Activated T-cell treated with anti-CD3 and anti-CD28 coated beads for 4 hours (primary cell): ENCODE measurements at places on chromosomes 5 and 9.

- DNase-seq, result no peak
These were observed 13.0 kb downstream of the ELL2 start for GRCh38 chr5:95948631-95949030.

DNA sequence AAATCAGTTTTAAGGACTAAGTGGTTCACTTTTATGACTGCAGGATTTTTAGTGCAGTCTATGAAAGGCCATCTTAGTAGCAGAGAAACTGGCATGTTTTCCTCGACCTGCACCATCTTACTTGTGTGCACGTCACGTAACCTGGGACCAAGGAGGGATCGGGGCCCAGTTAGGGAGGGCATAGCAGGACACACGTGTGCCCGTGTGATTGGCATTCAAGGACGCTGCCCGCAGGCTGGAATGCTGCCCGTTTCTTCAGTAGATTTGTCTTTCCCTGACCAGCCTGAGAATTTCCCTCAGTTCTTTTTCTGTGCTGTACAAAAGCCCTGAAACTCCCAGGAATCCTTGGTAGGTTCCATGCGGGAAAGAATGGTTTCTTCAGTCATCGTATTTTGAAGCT, 196.3 kb downstream of the TRIO start:
- DNase-seq, result no peak

GRCh38 chr9:98071737-98072136, 15.2 kb downstream of the NANS start:
- DNase-seq, result no peak

DNA sequence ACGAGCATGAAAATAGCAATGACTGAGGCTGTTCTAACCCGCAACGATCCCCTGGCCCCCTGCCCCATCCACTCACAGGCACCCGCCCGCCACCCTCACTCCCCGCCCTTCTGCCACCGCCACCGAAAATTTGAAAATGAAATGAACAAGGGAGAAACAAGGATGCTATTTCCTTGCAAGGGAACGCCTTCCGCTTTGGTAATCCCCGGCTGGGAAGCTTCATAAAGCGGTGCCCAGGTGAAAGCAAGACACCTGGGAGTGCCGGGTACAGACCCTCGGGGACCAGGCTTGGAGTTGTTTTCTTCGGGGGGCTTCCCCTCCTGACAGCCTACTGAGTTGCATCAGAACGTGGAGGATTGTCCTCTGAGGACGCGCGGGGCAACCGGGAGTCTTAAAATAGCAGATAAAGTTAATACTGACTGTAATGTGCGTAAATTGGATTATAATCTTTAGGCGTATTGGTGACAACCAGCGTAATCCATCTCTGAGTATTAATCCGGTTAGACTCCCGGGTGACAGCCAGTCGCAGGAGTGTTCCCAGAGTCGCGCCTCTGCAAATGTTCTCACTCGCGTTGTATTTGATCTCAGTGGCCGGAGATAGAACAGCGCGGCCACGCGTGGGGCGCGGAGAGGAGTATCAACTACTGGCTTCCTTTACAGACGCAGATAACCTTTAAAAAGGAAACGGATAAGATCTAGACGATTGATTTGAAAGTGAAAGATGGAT, 885 bp upstream of the MLLT3 start:
- peak; percentile 45 for DNase-seq

DNA sequence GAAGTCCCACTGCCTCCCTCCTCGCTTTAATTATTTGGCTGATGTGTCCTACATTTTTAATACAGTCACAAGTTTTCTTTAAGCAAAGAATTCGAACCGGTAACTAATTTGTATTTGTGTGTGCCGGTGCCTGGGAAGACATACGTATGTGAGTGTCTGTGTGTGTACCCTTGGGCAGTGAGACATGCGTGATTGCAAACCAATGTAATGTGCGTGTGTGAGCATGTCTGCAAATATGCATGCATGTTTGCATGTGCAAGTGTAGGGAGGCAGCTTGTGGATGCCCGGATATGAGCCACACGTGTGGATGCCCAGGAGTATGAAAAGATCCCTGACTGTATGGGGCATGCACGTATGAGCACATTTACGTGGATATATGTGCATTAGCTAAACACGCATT, 44.4 kb upstream of the NEK6 start:
- DNase-seq, result no peak

DNA sequence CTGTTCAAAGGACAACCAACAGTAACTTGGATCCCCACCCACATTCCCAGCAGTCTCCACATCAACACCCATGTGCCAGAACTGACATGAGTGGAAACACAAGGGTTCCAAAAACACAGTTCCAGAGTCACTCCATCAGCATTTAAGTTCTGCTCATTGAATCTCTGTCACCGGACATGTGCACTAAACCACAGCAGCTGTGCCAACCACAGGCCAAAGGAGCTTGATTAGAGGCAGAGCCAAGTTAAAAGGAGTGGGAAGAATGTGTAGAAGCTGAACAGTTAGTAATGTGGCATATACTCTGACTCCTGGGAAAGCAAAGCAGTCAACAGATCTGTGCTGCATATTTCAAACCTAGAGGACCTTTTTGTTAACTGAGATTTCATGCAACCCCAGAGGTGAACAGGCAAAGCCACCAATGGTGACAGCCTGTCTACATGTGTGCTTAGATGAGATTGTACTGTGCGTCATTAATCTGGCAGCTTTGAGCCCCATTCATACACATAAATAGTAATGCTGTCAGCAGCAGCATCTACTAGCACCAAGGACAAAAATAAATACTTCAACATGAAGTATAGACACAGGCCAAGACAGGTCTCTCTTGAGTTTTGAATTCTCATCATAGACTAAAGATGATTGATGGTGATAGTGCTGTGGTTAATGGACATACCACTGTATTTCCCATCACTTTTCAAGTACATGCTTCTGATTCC, 16.4 kb upstream of the FST start:
- DNase-seq, result no peak

DNA sequence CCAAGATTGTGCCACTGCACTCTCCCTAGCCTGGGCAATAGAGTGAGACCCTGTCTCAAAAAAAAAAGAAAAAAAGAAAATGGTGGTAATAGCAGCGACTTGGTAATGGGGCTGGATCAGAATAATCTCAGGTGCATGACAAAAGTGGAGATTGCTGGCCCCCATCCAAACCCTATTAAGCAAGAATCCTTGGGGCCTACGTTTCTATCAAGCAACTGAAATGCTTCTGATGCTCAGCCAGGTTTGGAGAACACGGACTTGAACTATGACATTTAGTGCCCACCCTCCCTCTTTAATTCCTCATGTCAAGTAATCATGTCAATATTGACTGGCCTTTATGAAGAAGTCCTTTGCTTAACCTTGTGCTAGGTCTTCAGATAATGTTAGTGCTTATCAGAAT, 6.6 kb downstream of the C5orf52 start:
- no peak for DNase-seq

DNA sequence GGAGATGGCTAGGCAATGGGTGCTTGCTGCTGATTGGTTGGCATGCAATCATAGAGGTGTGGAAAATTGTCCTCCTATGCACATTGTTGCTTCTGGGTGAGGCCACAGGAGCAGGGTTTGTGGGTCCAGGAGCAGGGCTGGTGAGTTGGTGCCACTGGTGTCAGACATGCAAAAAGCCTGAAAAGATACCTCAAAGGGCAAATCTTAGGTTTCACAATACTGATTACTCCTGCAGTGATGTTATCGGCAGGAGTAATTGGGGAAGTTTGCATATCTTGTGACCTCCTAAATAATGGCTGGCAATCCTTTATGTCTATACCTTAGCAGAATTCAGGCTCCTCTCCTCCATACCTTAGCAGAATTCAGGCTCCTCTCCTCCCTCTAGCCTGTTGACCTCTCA, 25.2 kb downstream of the SLC25A48 start:
- no peak for DNase-seq

DNA sequence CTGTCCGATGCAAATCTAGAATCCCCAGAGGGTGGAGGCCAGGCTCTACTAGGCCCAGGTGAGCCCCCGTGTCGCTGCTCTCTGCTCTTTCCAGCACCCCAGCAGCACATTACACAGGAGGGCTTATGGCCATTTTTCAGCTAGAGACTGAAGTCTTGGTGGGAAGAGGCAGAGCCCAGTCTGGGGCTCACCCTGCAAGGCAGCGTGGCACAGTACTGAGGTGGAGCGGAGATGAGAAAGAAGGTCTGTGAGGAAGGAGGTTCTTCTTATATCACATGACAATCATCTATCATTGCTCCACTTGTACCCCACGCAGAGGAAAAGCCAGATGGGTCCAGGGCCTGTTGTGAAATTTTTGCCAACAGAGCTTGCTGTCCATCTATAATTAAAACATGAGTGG, 10.0 kb upstream of the KIF12 start:
- DNase-seq, result no peak

DNA sequence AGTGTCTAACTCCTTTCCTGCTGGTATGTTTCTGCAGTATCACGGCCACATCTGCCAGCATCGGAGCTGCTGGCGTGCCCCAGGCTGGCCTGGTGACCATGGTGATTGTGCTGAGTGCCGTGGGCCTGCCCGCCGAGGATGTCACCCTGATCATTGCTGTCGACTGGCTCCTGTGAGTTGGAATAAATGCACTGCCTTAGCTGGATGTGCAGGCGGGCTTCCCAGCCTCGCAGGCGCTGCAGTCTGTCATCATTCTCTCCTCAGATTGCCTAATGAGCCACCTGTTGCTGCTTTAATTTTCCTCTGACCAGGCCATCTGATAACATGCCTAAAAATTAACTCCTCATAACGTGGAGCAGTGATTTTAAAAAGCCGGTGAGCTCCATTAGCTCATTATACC, 79.1 kb upstream of the PLPP6 start:
- no peak for DNase-seq

DNA sequence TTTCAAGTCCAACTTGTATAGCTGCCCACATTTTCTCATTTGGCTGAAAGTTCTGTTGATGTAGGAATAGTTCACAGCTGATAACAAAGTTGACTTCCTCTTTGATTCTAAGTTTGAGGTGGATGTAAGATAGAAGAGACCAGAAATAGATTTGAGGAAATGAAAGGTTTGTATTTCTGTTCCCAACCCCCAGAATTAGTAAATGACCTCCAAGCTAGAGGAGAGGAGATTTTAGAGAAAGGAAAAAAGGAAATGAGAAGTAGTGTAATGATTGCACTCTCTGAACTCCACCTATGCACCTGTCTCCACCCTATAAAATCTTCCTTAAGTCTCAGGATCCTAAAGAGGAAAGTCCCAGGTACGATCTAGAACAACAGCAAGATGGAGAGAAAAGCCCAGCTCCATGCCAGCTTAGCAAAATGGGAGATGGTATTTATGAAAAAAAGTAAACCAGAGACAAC, 130.4 kb upstream of the POC5 start:
- no peak for DNase-seq

DNA sequence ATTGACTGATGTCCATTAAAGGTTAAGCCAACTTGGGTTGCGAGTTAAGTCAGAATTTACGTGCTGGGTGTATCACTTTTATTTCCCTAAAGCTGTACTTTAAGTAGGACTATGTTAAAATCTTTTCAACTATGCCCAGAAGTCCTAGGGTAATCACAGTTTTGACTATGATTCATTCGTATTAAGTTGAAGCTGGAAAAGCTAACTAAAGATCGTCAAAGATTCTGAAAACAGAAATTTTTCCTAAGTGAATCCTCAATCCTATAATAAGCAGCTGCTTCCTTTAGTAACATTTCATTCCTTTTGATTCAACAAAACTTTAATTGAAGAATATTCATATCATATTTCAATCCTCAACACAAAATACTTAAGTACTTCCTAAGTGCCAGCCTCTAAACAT, 460.4 kb downstream of the ACTL7B start:
- no peak for DNase-seq

DNA sequence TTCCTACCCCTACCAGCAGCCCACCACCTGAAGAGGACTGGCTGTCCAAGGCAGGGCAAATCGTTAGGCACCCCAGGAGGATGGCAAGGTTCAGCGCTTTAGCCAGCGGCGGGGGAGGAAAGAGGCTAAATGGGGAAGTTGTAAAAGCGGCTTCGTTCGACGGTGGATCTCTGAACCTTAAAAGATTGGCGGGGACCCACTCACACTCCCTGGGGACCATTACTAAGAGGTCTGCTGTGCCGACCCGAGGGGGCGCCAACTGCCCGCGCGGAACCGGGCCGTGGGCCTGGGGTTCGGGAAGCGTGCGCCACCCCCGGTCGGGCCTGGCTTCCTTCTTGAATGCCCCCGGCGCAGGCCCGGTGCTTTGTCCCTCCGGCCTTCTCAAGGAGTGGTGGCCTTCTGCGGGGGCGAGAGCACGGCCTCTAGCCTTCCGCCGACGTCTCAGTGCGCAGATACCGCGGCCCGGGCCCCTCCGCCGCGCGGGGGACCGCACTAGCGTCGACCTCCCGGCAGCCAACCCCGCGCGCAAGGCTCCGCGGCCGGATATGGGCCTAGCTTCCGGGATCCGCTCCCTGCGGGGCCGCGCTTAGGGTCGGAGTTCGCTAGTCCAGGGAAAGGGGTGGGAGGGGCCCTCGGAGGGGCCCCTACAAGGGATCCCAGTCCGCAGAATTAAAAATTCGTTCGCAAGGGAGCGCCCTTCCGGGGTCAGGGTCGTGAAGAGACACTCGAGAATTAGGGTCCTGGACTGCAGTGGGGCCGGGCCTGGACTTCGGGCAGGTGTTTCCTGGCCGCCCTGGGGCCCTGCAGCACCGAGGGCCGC, 10.5 kb downstream of the NR2F1-AS1 start:
- no peak for DNase-seq

DNA sequence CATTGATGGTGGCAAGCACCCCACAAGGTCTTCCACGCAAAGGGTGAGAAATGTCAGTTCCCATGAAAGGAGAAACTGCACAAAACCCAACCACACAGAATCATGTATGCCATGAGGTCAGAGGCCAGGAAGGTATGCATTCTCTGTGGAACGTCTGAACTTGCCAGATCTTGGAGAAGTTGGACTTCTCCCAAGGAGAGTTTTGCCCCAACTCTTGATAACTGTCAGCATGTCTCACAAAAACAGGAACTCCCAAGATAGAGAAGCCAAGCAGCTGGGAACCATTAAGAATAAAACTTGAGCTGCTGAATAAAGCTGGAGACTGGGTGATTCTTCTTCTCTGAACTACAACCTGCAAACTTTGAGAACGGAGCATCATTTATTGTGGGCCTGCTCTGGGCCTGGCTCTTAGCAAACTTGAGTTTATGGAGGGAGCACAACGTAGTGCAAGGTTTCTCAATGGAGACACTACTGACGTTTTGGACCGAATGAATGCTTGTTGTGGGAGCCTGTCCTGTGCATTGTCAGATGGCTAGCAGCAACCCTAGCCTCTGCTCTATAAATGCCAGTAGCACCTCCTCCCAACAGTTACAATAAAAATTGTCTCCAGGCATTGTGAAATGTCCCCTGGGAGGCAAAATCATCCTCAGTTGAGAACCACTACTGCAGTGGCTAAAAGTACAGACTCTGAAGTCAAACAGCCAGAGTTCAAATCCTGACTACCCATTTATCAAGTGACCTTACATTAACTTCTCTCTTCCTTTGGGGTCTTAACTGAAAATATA, 193.5 kb downstream of the ACTL7B start:
- DNase-seq, result no peak

DNA sequence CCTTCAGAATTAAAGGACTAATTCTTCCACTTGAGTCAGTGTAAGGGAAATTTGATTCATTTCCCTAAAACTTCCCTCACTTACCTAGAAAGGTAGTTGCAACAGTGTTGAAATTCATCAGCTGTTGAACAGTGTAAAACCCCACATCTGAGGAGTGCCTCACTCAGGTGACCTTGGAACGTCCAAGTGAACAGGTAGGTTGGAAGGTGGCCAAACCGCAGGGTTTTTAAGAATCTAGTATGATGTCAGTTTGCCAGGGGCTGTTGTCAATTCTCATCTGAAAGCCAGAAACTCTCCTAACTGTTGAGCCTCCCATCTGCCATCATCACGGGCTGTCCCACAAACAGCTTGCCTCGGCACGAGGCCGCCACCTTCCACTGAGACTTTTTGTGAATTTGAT, 105.7 kb downstream of the TMEM174 start:
- no peak for DNase-seq

- DNase-seq, result no peak
These were observed 62.4 kb downstream of the ZNF608 start for GRCh38 chr5:124683917-124684555.
